ENCODE measurements at places on chromosomes 7 and 10. TPM values are rescaled to one million over a fixed set of nuclear protein-coding genes. Genes with fewer than 3 reads are reported as not detected.
A peak's percentile ranks its signal among the peaks of the same experiment; 100 is the strongest.

GRCh38 chr7:137096607-137097006 is 228.2 kb downstream of the CHRM2 start:
- no peak overlapping the region for H3K4me3 ChIP-seq
- H3K27ac ChIP-seq, result no peak overlapping the region
- no peaks in the 10 kb centered on the region for H3K36me3 ChIP-seq
- no peaks in the 10 kb centered on the region for H3K27me3 ChIP-seq
- no peaks in the 10 kb centered on the region for H3K4me1 ChIP-seq

PAPSS2 gene
- 0.46 TPM for total RNA-seq

CALML3 gene
- total RNA-seq, result not detected

DLX5 gene
- total RNA-seq, result not detected

FLNC gene
- not detected for total RNA-seq

DNA sequence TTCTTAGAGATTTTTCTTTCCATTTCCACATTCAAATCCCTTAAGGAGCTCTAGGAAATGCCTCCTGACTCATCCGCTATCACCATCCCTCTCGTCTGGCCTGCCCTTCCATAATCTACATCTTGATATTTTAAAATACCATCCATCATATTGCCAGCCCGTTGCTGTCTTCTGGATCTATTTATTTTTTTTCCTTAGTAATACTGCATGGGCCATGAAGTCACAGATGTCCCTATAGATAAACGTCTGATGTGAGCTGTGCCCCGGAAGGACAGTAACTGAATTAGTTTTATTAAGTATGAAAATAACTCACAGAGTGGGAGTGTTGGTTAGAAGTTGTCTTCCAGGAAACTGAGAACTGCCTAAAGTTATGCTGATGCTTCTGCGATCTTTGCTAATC is 76.2 kb downstream of the KLF6 start:
- DNase-seq, result no peak
- H3K4me3 ChIP-seq, result no peak overlapping the region
- H3K27ac ChIP-seq, result no peak overlapping the region
- H3K4me1 ChIP-seq, result no peaks in the 10 kb centered on the region
- no peaks in the 10 kb centered on the region for H3K36me3 ChIP-seq

- H3K4me3 ChIP-seq, result no peak overlapping the region
- DNase-seq, result no peak
- peaks cover 25% of the 10 kb centered on the region for H3K36me3 ChIP-seq
- H3K27ac ChIP-seq, result no peak overlapping the region
- no peaks in the 10 kb centered on the region for H3K27me3 ChIP-seq
Measured at GRCh38 chr7:99631295-99632109, 14.8 kb downstream of the ZSCAN25 start.

GRCh38 chr7:23353172-23353571 is 54.0 kb downstream of the MALSU1 start:
- no peaks in the 10 kb centered on the region for H3K27me3 ChIP-seq
- no peak overlapping the region for H3K27ac ChIP-seq
- no peak for DNase-seq
- H3K36me3 ChIP-seq, result no peaks in the 10 kb centered on the region

CHST3 gene
- total RNA-seq, result 0.07 TPM

DNA sequence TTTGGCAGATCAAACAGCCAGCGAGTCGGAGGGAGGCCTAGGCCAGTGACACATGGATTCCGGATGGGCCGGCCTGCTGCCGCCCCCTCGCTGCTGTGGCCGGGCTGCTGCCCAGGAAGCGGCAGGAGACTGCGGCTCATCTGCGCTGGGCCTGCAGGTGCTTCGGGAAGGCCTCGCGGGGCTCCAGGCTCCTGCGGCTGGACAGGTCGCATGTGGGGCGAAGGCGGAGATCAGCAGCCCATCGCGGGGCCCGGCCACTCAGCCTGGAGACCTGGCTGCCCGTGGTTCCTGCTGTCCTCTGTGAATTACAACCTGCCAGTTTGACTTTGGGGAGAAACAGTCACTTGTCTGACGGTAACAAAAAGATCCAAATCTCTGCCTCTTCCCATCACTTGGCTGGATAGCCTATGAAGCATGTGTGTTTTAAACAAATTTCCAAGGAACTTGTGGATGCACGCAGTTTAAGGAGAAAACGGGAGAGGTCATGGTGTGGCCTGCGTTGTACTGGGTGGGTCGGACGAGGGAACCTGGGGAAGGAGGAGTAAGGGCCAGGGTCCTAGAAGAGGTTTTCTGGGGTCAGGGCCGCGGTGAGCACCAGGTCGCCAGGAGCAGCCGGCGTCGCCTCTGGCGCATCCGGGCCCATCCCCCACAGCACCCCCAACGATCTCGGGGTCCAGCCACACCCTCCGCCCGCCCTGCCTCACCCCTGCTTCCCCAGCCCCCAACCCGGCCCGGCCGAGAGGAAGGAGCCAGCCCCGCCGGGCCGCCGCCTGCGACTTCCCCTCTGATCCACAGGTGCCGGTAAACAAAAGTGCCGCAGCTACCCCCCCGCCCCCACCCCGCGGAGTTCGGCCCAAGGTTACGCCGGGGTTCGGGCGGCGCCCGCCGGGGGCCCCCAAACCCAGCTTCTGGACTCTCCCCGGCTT is 1.6 kb downstream of the SPOCK2 start:
- DNase-seq, result peak; percentile 82
- peak overlapping the region; percentile 86 for H3K27ac ChIP-seq
- H3K36me3 ChIP-seq, result peaks cover 19% of the 10 kb centered on the region
- H3K4me1 ChIP-seq, result peaks cover 70% of the 10 kb centered on the region
- H3K4me3 ChIP-seq, result peak overlapping the region; percentile 88
- H3K27me3 ChIP-seq, result no peaks in the 10 kb centered on the region

ANXA7 gene
- total RNA-seq, result 154 TPM

AKR1E2 gene
- 2.6 TPM for total RNA-seq

GRCh38 chr10:95236068-95236903 is 42.2 kb downstream of the ACSM6 start:
- DNase-seq, result no peak
- H3K4me1 ChIP-seq, result no peaks in the 10 kb centered on the region
- no peak overlapping the region for H3K27ac ChIP-seq
- H3K36me3 ChIP-seq, result no peaks in the 10 kb centered on the region
- no peaks in the 10 kb centered on the region for H3K27me3 ChIP-seq
- H3K4me3 ChIP-seq, result no peak overlapping the region

Data from CD8-positive, alpha-beta memory T cell (primary cell).